ENCODE measurements at places on chromosomes 7 and 10.
A peak's percentile ranks its signal among the peaks of the same experiment; 100 is the strongest.

DNA sequence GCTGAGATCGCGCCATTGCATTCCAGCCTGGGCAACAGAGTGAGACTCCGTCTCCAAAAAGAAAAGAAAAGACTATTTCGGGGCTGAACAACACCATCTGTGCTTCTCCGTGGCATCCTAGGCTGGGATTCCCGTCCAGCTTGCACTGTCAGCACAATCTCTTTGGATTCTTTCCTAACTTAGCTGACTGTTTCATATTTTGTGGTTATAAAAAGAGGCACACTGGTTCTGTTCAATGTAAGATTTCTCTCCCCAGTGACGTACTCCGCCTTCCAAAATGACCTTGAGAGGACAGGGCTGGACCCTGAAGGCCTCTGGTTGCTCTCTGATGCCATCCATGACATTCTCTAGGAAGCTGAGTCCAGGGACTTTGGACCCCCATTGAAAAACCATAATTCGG, 8.8 kb downstream of the ZNHIT1 start:
- no peak for DNase-seq

DNA sequence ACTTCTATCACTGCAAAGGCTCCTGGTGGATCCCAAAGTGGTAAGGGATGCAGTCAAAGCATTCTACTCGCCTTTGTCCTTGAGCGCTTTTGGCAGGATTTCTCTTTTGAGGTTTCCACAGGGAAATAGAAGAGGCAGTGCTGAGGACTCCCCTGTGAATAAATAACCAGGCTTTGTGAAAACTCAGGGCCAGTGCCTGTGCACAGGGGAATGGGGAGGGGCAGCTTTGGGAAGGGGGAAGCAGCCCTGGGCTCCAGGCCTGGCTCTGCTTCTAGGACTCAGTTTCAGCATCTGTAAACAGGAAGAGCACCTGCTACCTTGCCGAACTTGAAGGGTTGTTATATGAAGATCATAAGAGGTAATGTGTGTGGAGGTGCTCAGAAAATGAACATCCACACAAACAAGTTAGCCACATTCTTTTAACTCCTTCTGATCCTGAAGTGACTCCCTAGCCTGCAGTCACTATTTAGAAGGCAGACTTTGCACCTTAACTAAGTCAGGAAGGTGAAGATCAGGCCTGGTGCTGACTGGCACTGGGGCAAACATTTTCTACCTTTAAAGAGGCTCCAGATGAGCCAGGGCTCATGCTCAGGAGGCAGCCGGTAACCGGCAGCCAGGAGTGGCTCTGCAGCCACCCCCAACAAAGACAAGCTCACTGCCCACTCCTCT, 22.5 kb upstream of the MMP21 start:
- DNase-seq: no peak

DNA sequence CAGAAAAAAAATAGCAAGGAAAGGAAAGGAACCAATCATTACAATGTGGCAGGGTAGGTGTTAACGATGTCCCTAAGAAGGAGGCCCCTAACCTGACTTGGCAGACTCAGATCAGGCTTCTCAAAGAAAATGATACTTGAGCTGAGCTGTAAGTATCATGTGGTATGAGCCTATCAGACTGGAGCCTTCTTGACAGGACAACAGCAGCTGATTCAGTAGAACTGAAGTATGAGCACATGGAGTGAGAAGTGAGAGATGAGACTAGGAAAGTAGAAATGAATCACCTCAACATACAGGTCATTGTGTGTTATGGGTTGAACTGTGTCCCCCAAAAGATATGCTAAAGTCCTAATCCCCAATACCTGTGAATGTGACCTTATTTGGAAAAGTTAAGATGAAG, 66.3 kb downstream of the MTERF1 start:
- DNase-seq: no peak

DNA sequence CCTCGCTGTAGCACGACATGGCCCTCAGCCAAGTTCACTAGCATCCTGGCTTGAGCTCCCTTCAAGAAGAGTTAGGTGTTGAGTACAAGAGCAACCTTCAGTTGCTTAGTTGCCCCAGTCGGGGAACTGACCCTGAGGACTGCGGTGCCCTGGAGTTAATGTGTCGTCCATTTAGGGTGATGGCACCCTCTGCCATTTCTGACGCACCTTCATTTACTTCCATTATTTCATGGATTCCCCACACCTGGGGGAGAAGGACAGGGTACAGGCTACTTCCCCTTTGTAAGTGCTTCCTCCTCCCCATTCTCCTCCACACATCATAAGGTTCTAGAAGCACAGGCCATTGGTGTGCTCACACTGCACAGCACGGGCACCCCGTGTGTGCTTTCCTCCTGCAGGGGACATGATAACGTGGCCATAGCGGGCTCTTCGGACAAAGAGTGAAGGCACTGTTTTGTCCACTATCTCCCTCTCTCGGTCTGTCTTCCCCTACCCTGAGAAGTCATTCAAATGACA, 1.8 kb downstream of the ALOX5 start:
- DNase-seq: peak; percentile 9

DNA sequence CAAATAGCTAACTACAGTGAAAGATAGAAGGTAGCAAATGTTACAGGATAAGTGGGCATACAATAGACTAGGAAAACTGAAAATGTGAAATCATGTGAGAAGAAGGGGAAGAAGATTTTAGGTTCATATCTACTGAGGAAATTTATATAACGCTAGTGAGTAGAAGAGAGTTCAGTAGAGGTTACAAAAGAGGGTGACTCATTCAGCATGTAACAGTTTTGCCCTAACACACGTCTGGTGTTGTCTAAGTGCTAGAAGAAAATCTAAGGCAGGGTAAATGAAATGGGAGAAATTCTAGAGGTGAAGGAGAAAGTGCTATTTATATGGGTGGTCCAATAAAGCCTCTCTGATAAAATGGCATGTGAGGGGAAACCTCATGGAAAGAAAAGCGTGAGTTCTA, 731.4 kb upstream of the POT1 start:
- no peak for DNase-seq

DNA sequence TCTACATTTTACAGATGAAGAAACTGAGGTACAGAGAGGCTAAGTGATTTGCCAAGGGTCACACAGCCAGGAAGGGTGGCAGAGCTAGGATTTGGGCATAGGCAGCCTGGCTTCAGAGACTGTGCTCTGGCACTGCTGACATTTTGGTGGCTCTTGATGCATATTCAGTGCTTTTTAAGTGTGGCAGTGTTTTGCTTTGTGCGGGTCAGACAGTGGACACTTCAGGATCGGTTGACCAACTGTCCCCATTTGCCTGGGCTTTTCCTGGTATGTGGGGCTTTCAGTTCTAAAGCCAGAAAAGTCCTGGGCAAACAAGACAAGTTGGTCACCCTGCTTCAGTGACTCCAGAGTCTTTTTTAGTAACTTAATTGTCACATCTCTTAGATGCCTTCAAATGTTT, 35.0 kb downstream of the SUFU start:
- no peak for DNase-seq

GRCh38 chr7:3043544-3044371, at the start of gene CARD11:
TSS of gene CARD11 (minus strand) at chr7:3043867. CDS start at chr7:2958506, 85,361 bp downstream.
- peak; percentile 34 for DNase-seq

DNA sequence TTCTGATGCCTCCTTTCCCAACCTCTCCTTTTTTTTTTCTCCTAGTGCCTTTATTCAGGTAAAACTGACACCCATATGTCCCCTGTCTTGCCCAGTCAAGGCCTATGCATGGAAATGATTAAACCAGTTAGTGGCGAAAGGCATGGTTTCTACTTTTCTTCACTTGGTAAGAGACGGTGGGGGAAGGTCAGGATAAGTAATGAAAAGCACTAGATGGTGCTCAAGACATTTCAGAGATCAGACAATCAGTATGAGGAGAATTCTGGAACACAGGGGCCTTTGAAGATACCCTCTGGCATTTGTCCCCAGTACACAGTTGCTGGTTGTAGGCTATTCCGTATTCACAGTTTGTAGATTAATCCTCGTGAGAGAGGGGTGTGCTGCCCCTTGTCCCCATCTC, 121.2 kb downstream of the RTKN2 start:
- no peak for DNase-seq

DNA sequence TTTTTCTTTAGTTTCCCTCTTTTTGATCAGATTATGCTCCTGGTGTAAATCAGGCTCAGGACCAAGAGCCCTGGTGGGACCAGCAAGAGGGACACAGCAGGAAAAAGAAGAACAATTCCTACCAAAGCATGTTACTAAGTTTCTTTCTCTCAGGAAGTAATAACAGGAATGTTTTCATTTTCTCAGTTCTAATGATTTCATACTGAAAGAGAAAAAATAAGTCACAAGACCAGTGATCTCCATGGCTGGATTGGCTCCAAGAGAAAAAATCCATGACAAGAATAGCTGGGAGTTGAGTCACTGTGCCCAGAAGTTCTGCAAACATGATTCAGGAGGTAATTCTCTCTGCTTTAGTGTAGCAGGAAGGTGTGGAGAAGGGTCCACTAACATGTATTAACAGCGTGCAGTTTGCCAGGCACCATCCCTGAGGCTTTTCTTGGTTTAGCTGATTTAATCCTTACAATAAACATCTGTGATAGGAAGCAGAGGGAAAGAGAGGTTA, 23.8 kb upstream of the IFIT2 start:
- no peak for DNase-seq

Measured in hematopoietic multipotent progenitor cell treated with erythropoietin and hydrocortisone succinate and interleukin-3 and kit ligand, for 8 days (in vitro differentiated cells).